ENCODE measurements at places on chromosomes 1 and 21. TPM values are rescaled to one million over a fixed set of nuclear protein-coding genes. Genes with fewer than 3 reads are reported as not detected.

DNA sequence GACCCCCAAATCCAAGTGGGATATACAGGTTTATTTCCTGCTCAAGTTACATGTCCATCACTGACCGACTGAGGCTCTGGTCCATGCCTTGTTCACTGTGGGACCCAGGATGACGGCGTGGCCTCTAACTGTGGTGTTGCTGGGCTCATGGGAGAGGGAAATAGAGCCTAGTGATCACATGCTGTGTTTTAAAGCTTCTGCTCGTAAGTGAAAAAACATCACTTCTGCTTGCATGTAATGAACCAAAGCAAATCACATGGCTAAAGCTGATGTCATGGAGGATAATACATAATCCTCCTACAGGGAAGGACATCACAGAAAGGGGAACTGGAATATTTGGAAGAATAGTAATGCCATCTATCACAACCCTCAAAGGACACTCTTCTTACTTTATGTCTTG lies 107.6 kb downstream of the FASLG start:
- DNase-seq, result no peak

DNA sequence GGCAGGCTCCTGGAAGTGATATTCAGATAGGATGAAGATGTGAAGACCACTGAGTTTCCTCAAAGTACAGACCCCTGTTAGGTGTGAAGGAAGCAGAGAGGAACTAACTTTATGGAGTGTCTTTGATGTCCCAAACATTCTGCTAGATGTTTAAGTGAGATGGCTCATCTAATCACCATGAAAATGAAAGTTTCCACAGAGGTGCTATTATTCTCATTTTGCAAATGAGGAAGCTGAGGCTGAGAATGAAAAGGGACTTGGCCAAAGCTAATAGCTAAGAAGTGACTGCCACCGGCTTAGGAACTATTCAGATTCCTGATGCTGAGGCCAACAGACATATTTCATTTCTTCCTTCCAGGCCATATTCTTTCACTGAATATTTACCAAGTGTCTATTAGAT lies 45.9 kb upstream of the WLS start:
- no peak for DNase-seq

The ZNF648 gene
- total RNA-seq, result not detected

DNA sequence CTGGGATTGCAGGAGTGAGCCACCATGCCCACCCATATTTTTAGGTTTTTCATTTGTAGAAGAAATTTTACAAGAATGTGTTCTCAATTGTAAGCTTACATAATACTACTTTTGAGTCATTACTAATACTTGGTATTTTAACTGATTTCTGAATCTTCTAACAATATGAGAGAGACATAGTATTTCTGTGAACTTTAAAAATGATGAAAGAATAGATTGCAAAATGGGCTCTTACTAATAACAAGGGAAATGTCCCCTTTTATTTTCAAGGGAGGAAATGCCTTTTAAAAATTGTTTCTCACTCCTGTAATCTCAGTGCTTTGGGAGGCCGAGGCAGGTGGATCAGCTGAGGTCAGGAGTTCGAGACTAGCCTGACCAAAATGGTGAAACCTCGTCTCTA lies 5.9 kb downstream of the AGO3 start:
- DNase-seq, result no peak

The CD53 gene
- total RNA-seq, result 194 TPM

- no peak for DNase-seq
Observed at GRCh38 chr1:231527586-231528171, 790 bp upstream of the TSNAX start.

The MTF2 gene
- 43.4 TPM for total RNA-seq
